ENCODE measurements at places on chromosomes 16 and 17.

GRCh38 chr16:73131156-73131862, 83.4 kb upstream of the ZFHX3 start:
- no peak for DNase-seq

- DNase-seq: no peak
Observed at GRCh38 chr17:3870871-3871306, 22.0 kb downstream of the CAMKK1 start.

DNA sequence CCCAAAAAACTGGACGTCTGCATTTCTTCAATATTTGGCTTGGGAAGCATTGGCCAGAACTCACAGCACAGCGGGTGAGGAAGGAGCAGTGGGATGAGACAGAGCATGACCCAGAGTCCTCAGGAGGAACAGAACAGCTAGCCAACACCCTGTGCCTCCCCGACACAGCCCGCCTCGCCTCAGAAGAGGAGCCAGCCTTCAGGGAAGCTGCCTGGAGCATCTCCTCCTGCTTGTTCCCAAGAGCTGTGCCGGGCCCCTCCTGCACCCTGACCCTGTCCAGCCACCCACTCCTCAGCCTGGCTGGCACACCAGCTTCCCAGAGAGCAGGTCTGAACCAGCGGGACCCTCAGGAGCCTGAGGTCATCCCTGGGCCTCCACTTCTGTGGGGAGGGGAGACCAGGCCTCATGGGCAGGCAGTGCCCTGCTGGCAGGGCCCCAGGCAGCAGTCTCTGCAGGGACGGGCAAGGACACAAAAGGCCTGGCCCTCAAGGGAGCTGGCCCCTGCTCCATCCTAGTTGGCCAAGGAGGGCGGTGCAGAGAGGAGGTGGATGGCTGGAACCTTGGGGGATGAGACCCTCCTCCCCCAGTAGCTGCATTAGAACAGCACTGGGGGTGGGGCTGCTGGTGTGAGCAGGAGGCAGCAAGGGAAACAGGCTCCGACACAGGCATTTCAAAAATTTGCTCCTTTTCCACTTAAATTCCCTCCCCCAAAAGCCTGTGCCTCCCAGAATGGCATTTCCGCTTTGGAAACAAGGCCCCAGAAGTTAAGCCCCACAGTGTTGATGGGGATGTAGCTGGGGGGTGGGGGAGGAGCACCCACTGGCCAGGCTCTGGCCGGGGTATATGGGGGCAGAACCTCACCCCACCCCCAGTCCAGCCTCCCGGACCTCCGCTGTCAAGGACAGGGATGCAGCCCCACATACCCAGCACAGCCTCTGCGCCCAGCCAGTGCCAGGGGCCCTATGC, 1.8 kb upstream of the BCAR1 start:
- DNase-seq: no peak

DNA sequence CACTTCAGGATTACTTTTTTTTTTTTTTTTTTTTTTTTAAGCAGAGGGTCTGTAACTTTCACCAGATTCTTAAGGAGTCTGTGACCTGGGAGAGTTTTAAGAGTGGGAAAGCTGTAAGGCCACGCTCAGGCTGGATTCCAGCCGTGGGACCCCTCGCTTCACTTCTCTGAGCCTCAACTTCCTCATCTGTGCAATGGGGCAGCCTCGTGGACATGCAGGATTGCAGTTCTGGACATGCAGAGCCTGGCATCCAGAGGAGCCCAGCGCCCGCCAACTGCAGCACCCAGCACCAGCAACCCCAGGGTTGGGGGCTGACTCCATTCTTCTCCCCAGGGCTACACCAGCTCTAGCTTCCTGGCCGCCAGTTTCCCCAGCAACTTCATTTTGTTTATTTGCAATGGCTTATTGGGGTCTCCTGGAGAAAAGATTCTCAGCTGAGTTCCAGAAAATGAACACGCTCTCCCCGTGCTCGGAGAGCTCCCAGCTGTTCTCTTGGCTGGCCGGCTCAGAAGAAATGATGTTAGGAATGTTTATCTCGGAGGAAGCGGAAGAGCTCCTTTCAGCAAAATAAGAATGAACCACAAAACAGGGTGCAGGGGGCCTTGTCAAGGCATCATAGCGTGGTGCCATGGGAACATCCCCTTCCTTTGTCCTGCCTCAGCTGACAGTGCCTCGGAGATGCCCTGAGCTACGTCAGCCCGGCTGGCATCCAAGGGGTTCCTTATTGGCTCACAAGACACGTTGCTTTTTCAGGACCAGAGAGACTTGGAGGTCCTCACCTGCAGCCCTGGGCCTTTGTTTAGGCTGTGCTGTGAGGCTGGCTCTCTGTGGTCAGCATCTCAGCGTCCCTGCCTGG, 22.9 kb upstream of the ZCCHC14 start:
- DNase-seq: no peak

GRCh38 chr16:59067205-59067604, 333.1 kb upstream of the GOT2 start:
- no peak for DNase-seq

DNA sequence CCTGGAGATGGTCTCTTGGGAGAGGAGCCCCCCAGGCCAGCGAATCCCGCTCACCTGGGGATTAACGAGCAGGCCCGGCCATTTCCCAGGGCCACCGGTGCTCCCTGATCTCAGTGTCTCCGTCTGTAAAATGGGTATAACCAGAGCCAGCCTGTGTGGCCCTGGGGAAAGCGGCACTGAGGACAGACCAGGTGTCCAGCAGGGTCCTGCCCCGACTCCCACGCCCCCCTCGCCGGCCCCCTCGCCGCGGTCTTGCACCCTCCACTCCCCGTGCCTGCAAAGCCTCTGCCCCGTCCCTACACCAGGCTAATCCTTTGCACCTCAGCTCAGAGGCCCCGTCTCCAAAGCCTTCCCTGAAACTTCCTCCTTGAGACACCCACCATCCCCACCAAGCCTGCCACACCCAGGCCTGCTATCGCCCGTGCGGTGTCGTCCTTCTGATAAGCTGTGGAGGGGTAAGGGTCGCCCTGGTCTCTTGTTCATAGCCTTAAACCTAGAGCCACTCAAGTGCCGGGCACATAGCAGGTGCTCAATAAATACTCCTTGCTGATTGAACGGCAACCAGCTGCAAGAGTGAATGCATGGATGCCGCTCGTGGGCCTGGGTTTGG, 259.1 kb downstream of the C16orf95 start:
- no peak for DNase-seq

GRCh38 chr16:23848958-23849357, 13.2 kb downstream of the PRKCB start:
- DNase-seq: no peak

Measured in NCI-H2171 (cell line).